ENCODE measurements at places on chromosomes 4 and X.
A peak's percentile ranks its signal among the peaks of the same experiment; 100 is the strongest.

- peak; percentile 6 for DNase-seq
Observed at GRCh38 chr4:95729596-95729995, 110.3 kb upstream of the PDHA2 start.

DNA sequence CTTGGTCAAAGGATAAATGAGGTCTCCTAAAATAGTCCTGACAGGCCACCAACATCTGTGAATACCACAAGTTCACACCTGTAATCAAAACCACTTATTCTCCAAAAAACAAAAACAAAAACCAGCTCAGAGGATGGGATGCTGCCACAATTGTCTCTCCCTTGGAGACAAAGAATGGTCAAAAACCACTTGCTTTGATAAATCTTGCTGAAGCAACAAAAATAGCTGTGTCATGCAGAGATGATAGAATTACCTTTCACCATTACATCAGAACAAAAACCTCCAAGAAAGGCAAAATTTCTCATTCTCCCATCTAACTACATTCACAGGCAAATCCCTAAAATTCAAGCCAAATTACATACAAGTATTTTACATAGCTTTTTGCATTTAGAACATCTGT lies 180.4 kb downstream of the MAML3 start:
- DNase-seq, result no peak

GRCh38 chr4:108391701-108392455 lies 223.1 kb upstream of the LEF1 start:
- no peak for DNase-seq

GRCh38 chr4:82430964-82431745 lies 765 bp downstream of the ENOPH1 start:
- no peak for DNase-seq

- DNase-seq, result no peak
Observed at GRCh38 chrX:44012484-44013096, 39.4 kb upstream of the NDP start.

DNA sequence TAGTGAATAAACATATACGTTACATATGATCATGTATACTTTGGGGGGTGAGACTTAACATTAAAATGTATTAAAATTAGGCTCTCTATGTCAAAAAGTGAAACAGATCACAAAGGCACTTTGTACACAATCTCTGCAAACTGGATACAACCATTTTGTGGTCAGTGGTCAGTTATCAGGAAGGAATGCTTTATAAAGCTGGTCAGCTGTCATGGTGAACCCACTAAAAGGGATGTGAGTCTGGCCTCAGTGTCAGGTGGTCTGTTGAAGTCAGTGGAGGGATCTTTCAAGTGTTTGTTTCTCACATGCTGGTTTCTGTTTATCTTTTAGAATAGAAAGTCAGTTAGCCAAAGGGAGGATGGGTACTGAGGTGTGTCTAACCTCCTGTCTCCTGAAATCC lies 875.5 kb upstream of the INTU start:
- DNase-seq, result no peak

DNA sequence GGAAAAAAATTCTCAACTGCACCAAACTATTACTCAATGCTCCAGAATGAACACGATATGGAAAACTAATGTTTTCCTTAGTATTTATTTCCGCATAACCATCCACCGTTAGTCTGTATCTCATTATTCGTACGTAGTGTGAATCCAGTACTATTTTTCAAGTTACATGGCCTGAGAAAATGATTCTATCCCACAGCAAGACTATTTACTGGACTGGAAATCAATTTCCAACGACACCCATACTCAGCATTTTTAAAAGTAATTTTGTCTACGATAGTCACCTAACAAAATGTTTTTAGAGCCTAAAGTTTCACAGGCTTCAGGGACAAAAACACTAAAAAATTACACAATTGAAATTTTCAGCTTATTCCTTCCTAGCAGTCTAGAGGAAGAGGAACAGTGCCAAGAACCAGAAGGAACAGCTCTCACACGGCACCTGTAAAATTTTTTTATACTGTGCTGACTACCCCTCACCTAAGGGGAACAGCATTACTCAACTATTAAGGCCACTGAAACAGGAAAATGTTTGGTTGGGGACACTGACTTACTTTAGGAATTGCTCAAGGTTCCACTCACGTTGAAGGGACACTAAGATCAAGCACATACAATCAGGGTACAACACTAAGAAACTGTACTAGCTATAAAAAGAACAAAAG lies 9.6 kb downstream of the UBE2D3 start:
- no peak for DNase-seq

DNA sequence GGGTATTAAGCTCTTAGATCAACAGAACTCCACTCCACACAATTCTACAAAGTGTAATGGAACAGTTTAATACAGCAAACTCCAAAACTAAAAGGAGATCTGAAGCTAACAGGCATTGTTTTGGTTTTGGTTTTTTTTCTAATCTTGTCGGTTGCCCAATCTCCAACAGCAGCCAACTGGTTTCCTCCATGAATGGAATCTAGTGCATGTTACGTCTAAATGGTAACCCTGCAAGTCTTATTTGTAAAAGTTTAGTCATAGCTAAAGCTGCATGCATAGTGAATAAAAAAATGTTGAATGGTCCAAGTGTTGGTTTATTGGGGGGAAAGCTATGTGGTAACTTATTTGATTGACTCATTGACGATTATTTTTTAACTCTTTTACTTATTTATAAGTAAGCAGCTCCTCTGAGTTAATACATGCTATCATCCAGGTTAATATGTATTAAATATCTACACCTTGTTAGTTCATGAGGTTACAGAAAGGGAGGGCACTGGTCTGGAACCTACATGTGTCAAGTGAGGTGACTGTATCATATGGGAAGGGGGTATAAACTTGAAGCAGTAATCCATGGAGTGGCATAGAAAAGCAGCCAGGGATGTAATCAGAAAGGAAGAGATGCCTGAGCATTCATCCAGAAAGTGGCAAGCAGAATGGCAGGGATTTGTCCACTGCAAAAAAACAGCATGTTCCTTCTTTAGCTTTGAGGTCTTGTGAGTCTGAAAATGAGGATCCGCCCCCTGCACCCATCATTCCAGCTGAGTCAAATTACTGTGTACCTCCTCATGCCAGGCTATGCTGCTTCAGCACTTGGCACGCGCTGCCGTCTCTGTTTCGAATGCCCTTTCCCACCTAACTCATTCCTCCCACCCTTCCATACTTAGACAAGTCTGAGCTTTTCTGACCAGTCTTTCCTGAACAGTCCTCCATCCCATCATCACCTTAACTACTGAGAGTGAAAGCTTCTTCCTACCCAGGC lies 81.7 kb downstream of the PDGFC start:
- DNase-seq, result no peak

DNA sequence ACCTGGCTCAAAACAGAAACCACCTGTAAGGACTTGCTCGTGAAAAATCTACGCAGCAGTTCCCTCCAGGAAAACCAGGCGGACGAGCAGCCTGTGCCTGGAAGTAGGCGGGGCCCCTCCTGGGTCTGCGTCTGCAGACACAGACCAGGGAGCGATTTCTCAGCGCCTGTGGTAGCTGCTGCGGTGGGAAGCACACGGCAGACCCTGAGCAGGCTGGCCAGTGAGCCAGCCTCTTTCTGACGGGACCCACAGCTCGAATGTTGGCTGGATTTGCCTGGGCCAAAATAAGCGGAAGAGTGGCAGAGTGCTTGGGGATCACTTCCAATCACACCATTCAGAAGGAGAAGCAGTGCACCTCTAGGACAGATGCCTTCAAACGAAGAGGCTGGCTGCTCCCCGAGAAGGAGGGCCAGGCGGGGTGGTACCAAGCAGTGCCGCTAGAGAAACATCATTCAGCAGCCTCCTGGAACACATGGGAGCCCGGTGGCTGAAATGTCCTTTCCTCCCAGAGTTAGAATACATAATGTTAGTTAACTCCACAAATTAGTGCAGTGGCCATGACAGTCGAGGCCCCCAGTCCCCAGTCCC lies 85.9 kb downstream of the GATB start:
- DNase-seq, result no peak

DNA sequence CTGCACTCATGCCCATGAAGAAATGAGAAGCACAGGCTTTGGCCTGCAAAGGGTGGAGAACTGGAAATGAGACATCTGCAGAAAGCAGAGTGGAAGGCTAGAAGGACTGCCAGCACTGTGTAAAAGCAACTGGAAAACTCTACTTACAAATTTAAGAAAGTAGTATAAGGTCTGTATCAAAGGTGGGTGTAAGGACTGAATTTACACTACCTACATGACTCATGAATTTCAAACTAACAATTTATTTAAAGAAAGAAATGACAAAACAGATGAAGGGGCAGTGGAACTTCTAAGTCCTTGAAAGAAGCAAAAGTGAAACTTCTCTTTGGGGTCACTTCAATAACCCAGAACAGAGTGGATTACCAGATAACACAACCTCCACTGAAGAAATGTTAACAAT lies 71.2 kb downstream of the SLC10A7 start:
- DNase-seq, result no peak

Measured in cortex of kidney (tissue), 1 donor.